Iris pigment epithelial cell (primary cell): ENCODE measurements at places on chromosomes 4 and X.
A peak's percentile ranks its signal among the peaks of the same experiment; 100 is the strongest.

DNA sequence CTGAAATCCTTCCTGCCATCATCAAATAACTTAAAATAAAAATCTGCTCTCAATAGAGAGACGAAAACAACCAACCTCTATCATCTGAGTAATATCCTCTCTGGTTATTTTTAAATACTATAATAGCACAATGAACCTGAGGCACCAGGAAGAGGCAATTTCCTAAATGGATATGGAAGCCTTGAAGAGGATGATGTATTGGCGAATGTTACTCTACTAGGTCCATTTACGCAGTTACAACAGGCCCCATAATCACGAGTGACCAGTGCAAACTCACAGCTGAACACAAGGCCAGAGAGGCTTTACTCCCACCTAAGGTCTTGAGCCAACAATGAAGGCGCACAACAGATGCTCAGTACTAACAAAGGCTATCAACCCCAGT is 678.8 kb upstream of the NR3C2 start:
- no peak for DNase-seq

DNA sequence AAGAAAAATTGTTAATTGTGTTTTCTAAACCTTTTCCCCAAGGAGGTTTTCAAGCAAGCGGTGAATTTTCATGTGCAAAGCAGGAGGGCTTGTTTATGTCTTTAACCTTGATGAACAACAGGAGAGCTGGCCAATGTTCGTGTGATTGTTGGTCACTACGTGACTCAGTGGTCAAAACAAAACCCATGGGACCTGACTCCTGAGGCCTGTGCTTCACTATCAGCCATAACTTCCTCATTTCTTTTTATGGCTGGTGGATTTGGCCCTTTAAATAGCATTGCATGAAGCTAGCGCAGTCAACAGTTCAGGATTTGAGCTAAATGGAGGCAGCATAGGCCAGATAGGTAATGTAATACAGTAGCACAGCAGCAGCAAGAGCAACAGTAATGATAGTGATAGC is 80.5 kb downstream of the MID1IP1 start:
- no peak for DNase-seq

- DNase-seq, result no peak
These were observed 12.0 kb downstream of the CYP4V2 start for GRCh38 chr4:186203406-186203805.

- DNase-seq, result no peak
These were observed 852.0 kb downstream of the PCDH18 start for GRCh38 chr4:136680271-136680670.

DNA sequence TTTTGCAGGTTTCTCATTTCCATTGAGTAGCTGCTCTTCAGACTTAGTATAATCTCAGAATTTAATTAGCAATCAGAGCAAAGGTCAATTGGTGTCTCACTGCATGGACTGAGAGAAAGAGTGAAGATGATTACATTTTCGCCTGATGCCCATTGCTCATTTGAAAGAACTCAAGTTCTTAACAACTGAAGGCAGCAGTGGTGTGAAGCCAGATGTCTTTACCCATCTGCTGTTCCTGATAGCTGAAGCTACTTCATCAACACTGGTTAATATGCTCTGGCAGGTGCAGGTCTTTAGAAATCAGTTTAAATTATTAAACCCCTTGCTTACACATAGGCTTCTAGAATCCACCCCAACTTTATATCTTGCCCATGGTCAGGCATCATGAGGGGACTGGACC is 64.5 kb upstream of the FRAS1 start:
- no peak for DNase-seq

GRCh38 chrX:40863671-40864070 is 128.3 kb upstream of the MED14 start:
- DNase-seq, result no peak

GRCh38 chr4:183747931-183748670 is 89.0 kb downstream of the TRAPPC11 start:
- peak; percentile 12 for DNase-seq

DNA sequence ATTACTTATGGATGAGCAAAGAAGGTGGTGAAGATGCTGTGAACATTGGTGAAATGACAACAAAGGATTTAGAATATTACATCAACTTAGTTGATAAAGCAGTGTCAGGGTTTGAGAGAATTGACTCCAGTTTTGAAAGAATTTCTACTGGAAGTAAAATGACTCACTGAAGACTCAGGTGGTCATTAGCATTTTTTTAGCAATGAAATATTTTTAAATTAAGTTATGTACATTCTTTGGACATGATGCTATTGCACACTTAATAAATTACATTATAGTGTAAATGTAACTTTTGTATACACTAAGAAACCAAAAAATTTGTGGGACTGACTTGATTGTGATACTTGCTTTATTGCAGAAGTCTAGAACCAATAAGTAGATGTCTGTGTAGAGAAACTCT is 56.9 kb downstream of the USO1 start:
- peak; percentile 35 for DNase-seq

- DNase-seq, result no peak
These were observed 493.0 kb downstream of the TLL1 start for GRCh38 chr4:166366012-166366411.

DNA sequence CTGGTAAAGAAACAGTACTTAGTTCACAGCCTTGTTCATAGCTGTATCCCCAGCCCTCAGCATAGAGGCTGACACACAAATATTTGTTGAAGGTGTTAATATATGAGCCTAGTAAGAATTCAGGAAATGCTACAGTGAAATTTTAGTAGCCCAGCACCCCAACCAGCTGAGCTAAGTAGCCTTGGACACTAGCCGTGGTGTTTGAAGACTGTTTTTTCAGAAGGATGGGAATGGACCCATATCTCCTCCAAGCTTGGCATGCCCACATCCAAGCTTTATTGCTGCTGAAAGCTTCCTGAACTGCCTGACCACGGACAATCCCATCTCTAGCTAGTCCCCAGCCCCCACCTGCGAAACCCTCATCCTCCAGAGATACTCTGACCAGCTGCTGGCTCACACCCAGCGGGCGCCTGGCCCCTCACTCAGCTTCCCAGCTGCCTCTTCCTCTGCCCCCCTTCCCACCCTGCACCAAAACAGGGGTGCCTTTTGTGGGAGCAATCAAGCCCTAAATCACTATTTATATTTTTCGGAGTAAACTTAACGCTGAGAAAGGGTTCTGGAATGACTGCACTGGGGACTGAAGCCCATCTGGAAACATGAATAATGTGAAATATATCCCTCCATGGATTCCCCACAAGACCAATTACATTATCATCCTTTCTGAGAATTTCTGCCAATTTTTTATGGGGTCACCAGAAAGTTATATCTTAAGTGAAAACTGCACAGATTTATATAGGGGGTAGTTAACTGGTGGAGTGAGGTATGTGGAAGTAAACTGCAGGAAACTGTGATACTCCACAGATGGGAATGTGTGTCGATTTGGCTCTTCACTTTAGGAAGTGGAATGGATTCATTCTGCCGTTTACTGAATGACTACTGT is 41.1 kb upstream of the CBR4 start:
- no peak for DNase-seq

GRCh38 chr4:69038582-69038981 is 57.7 kb upstream of the UGT2B7 start:
- peak; percentile 41 for DNase-seq

GRCh38 chr4:42733380-42733779 is 76.5 kb upstream of the ATP8A1 start:
- DNase-seq, result no peak

- peak; percentile 18 for DNase-seq
These were observed 139.3 kb downstream of the BMPR1B start for GRCh38 chr4:94897023-94897422.

- peak; percentile 2 for DNase-seq
These were observed 2220.3 kb upstream of the AGA start for GRCh38 chr4:179662522-179662921.

DNA sequence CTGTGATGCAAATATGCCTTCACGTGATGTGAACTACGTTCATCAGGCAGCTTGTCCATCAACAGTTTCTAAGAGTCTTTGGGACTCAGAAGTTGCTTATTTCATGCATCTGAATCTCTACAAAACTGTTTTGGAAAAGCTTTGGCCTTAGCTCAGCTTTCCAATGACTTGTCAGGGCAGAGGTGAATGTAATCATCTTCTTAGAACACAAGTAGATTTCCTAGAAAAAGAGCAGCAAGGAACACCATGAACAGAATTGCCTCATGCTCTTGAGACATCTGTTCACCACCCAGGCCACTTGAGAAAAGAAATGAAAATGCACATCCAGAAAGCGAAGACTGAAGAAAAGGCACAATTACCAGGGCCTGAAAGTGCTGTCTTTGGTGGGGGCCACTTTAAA is 105.8 kb upstream of the PDHA1 start:
- DNase-seq, result no peak

DNA sequence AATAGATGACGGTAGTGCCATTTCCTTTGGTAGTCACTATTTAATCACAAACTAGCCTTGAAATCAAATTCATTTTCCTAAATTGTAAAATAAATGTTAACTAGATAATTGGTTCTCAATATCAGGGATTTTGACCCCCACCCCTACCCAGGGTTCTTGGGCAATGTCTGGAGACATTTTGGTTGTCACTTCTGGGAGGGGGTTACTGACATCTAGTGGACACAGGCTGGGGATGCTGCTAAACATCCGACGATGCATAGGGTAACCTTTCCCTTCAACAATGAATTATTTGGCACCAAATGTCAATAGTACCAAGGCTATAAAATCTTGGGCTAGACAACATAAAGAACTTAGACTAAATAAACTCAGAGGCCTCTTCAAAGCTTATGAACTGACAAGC is 285.8 kb upstream of the TRPC5 start:
- no peak for DNase-seq

GRCh38 chr4:114659386-114660008 is 60.9 kb downstream of the UGT8 start:
- peak; percentile 71 for DNase-seq

- peak; percentile 73 for DNase-seq
These were observed 1646.4 kb upstream of the ADGRL3 start for GRCh38 chr4:59553721-59554091.

DNA sequence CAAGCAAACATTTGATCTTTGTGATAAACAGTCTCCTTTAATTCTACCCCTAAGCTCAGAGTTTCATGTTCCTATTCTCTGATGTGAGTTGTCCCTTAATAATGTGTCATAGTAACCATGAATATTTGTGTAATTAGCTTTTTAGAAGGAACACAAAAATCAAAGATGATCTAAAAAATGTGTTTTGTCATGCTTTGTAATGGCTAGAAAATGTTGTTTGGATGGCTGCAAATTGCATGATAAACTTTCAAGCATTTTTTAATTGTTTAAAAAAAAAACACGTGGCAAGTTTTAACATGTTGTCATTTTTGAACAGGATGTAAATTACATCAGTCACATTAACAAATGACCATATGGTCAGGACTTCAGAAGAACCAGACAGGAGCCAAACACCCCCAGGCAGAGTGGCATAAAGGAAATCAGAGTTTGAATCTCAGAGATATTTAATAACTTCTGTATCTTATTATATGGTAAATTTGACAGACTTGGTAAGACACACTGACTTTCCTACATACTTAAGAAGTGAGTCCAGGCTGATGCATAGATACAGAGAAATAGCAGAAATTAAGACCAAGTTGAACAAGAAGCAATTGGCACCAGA is 223.9 kb upstream of the VEGFC start:
- peak; percentile 27 for DNase-seq

DNA sequence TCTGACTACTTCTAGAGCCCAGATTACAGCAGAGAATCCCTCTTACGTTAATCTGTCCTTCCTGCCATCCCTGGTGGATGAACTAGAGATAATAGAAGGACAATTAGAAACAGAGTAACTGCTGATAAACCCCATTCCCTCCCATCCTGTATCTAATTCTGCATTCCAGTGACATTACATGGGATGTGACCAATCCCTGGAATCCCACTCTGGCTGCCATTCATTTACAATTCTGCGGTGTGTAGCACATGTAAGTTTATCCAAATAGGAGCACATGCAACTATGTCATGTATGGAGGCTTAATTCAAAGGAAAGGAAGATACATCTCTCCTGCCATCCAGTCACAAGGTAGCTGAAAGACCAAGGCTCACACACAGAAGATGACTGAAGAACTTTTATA is 339.5 kb downstream of the GPAT3 start:
- no peak for DNase-seq

- peak; percentile 17 for DNase-seq
These were observed 51.5 kb downstream of the TMEM165 start for GRCh38 chr4:55447108-55447708.

- no peak for DNase-seq
These were observed at the start of gene FATE1 for GRCh38 chrX:151715752-151716151. Gene FATE1 (plus strand): TSS chrX:151716035. CDS start chrX:151716120, 85 bp downstream.

- no peak for DNase-seq
These were observed 233.5 kb upstream of the PSAPL1 start for GRCh38 chr4:7668271-7668670.

GRCh38 chr4:104457308-104457981 is 37.2 kb downstream of the CXXC4 start:
- no peak for DNase-seq

DNA sequence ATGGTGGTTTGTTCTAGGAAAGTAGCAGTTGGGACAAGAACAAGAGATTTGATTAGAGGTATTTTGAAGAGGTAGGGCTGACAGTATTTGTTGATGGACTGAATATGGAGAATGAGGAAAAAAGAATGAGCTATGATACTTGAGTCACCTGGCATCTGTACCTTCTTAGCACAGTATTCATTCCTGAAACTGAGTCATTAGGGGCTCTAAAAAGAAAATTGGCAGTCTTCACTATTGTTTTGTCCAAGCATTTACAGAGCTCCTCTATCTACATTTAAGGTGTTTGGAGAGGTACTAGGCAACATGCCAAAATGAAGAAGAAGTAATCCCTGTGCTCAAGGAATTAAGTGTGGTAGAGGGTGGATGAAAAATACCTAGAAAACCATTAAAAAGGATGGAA is 165.8 kb downstream of the SHROOM4 start:
- no peak for DNase-seq

DNA sequence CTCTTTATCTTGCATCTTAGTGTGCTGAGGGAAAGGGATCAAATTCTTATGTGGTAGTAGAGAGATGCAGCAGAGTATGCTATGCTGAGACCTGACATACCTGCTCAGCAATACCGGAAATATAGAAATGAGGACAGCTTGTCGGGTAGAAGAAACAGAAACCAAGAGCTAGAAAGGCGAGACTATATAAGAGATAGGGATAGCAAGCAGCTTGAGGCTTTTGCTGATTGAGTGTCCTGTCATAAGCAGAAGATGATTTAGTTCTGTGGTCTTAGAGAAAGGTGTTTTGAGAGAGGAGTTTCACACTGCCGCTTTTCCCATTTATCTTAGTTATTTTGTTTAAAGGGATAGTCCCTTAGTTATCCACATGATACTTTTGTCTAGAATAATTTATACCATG is 31.7 kb downstream of the USP9X start:
- peak; percentile 15 for DNase-seq

DNA sequence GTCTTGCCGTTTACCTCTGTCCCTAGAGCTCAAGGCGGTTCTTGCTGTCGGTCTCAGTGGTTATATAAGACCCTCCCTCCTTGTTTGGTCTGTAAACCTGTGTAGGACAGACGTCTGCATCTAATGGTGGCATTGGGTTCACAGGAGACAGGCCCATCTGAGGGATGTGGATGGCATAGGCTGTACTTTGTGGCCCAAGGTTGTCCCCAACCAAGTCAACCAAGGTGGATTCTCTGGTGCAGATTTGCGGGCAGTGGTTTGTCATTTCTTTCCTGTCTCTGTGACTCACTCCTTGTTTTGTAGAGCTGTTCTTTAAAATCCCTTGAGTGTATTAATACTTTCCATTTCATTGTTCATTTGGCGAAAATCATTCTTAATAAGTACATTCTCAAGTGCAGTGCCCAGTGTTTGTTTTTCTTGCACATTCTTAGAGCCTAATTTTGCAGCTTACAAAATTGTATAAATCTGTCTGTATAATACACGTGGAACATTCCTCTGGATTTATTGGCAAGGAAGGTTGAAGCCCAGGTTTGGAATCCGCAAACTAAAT is 68.0 kb upstream of the TLR2 start:
- peak; percentile 30 for DNase-seq
